Thoracic aorta (tissue), 2 donors: ENCODE measurements at places on chromosomes 6 and 20. TPM values are rescaled to one million over a fixed set of nuclear protein-coding genes. Genes with fewer than 3 reads are reported as not detected.

MOXD1 gene
- total RNA-seq, result 17.3 TPM

RNF39 gene
- total RNA-seq, result not detected

GJA10 gene
- total RNA-seq, result not detected

EDN1 gene
- 11.8 TPM for total RNA-seq

DLL1 gene
- 12.6 TPM for total RNA-seq

TMEM244 gene
- total RNA-seq, result not detected

CLPSL2 gene
- not detected for total RNA-seq
